Islet precursor cell (in vitro differentiated cells): ENCODE measurements at places on chromosomes 7 and 10.
A peak's percentile ranks its signal among the peaks of the same experiment; 100 is the strongest.

GRCh38 chr10:73126343-73126742 lies 16.1 kb downstream of the NUDT13 start:
- no peak for DNase-seq

GRCh38 chr10:43198682-43199005 lies 60.4 kb downstream of the CSGALNACT2 start:
- peak; percentile 49 for DNase-seq

DNA sequence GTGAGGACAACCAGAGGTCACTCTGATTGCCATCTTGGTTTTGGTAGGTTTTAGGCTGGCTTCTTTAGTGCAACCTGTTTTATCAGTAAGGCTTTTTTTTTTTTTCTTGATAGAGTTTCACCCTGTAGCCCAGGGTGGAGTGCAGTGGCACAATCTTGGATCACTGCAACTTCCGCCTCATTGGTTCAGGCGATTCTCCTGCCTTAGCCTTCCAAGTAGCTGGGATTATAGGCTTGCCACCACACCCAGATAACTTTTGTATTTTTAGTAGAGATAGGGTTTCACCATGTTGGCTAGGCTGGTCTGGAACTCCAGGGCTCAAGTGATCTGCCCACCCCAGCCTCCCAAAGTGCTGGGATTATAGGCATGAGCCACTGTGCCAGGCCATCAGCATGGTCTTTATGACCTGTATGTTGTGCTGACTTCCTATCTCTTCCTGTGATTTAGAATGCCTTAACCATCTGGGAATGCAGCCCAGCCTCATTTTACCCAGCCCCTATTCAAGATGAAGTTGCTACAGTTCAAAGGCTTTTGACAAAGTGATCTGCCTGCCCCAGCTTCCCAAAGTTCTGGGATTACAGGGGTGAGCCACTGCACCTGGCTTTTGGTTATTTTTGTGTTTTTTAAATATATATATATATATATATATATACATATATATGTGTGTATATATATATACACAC lies 7.0 kb upstream of the ZNF425 start:
- no peak for DNase-seq

- DNase-seq: no peak
Measured at GRCh38 chr7:131921016-131921415, 364.6 kb upstream of the PODXL start.
